Endothelial cell of umbilical vein (primary cell): ENCODE measurements at places on chromosomes 6 and 20. TPM values are rescaled to one million over a fixed set of nuclear protein-coding genes. Genes with fewer than 3 reads are reported as not detected.

DNA sequence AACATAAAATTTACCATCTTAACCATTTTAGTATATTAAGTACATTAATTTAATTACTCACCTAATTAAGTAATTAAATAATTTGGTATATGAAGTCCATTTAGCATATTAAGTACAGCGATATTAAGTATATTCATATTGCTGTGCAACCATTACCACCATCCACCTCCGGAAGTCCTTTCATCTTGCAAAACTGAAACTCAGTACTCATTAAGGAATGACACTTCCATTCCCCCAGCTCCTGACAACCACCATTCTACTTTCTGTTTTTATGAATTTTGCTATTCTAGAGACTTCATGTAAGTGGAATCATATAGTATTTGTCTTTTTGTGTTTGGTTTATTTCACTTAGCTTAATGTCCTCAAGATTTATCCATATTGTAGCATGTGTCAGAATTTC is 61.1 kb upstream of the GTSF1L start:
- no peaks in the 10 kb centered on the region for H3K27me3 ChIP-seq
- no peak for DNase-seq
- H3K4me3 ChIP-seq: no peak overlapping the region
- no peak overlapping the region for H3K27ac ChIP-seq

DNA sequence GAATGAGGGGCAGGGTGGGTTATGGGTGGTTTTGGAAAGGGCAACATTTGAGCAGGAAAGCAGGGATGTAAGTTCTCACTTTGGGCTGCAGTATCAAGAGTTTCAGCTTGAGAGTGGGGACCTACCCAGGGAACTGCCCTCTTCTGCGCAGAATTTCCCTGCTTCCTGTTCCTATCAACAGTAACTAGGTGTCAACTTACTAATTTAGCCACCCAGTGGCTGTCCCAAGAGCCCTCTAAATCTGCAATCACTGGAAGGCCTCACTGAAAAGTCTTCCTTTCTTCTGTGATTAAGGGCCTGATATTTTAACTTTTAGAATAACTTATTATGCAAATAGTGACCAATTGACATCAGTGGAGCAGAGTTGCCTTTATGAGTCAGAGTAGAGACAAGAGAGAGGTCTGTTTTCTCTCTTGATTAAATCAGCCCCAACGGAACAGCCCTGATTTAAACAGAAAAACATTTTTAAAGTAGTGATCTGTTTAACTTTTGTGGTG is 118.2 kb upstream of the RIPOR2 start:
- peak; percentile 27 for DNase-seq
- H3K27me3 ChIP-seq: no peaks in the 10 kb centered on the region
- no peaks in the 10 kb centered on the region for H3K36me3 ChIP-seq
- peaks cover 17% of the 10 kb centered on the region for H3K4me1 ChIP-seq
- H3K27ac ChIP-seq: no peak overlapping the region

- H3K36me3 ChIP-seq: no peaks in the 10 kb centered on the region
- H3K4me3 ChIP-seq: peak overlapping the region; percentile 31
- no peaks in the 10 kb centered on the region for H3K4me1 ChIP-seq
- H3K27me3 ChIP-seq: no peaks in the 10 kb centered on the region
- DNase-seq: peak; percentile 74
These were observed 51.9 kb downstream of the GCLC start for GRCh38 chr6:53492860-53493634.

- no peaks in the 10 kb centered on the region for H3K36me3 ChIP-seq
- no peak overlapping the region for H3K4me3 ChIP-seq
- no peak overlapping the region for H3K27ac ChIP-seq
These were observed 1.9 kb downstream of the FBXO9 start for GRCh38 chr6:53066874-53067706.

- peaks cover 4% of the 10 kb centered on the region for H3K4me1 ChIP-seq
- H3K27me3 ChIP-seq: peaks cover 39% of the 10 kb centered on the region
- DNase-seq: peak; percentile 53
These were observed 116.0 kb downstream of the TRIM27 start for GRCh38 chr6:28807682-28808280.

GRCh38 chr6:126180585-126180984 is 159.3 kb upstream of the CENPW start:
- DNase-seq: peak; percentile 54
- no peaks in the 10 kb centered on the region for H3K36me3 ChIP-seq
- H3K27ac ChIP-seq: no peak overlapping the region
- no peaks in the 10 kb centered on the region for H3K4me1 ChIP-seq
- no peak overlapping the region for H3K4me3 ChIP-seq

FUT9 gene
- total RNA-seq: not detected in 2 replicates

NT5DC1 gene
- total RNA-seq: 23.8 and 24.3 TPM in 2 replicates

KHDRBS2 gene
- not detected in 2 replicates for total RNA-seq

FLRT3 gene
- 0.09 and 0.13 TPM in 2 replicates for total RNA-seq

DDRGK1 gene
- total RNA-seq: 52.2 and 54.0 TPM in 2 replicates
